ENCODE measurements at places on chromosomes 1 and 21.

DNA sequence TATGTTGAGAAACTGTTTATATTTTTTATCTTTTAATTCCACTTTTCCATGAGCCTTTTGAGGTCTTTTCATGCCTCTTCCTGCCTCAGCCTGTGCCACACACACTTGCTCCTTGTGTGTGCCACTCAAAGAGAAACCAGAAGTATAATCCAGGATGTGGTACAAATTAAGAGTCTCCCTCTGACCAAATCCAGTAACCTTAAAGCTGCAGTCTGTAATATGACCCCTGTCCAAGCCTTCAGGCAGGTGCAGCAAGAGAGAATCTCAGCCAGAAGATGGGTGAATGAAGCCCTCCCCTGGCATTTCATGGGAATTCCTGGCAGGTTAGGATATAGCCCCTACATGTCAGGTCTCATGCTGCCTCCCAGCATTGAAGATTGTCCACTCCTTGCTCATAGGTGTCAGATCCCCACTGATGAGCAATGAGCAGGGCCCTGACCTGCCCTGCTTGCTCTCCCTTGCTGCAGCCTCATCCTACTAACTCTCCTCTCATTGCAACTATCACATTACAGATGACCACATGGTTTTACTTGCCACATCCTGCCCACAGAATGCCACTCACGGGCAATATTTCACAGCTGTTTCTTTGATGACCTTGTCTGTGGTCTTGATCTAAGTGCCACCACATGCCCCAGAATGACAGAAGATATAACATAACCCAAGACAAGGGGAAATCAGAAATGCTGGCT, 169.3 kb downstream of the SEC16B start:
- DNase-seq = no peak

DNA sequence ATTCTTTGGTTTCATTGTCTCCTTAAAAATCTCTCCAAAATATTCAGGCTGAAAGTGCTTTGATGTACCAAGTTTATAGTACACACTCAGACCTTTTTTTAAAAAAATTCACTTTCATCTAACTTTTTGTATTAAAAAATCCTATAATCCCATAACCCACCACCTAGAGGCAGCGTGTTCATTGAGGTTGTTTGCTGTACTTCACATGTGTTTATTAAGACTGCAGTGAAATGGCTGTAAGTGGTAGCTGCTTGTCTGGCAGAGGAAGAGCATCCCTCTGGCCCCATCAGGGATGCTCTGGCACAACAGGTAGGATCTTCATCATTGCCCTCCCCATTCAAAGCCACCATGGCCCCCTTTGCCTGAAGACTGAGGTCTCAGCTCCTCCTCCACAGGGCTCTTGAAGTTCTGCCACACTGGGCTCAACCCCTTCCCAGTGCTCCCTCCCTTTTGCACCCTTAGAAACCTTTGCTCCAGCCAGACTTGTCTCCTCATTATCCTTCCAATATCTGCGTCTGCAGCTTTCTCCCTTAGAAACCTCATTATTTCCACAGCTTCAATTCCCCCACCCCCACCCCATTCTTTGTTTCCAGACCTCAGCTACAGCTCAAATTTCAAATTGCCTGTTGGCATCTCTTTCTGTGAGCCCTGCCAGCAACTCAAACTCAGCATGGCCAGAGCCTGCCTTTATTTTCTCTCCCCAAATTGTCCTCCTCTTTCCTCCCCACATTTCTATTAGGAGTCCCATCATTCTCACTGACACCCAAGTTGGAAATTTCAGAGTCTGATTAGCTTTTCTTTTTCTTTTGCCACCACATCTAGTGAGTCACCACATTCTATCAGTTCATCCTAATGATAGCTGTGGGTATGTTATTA, 369.6 kb upstream of the USP24 start:
- DNase-seq = no peak

GRCh38 chr1:41655632-41656031, 171.1 kb upstream of the EDN2 start:
- DNase-seq = no peak

GRCh38 chr1:247966532-247967204, 1.6 kb downstream of the OR2AK2 start:
- DNase-seq = no peak

GRCh38 chr1:61076728-61077675, 5.4 kb upstream of the NFIA start:
- peak; percentile 61 for DNase-seq
